ENCODE measurements at places on chromosomes 3 and 15.

DNA sequence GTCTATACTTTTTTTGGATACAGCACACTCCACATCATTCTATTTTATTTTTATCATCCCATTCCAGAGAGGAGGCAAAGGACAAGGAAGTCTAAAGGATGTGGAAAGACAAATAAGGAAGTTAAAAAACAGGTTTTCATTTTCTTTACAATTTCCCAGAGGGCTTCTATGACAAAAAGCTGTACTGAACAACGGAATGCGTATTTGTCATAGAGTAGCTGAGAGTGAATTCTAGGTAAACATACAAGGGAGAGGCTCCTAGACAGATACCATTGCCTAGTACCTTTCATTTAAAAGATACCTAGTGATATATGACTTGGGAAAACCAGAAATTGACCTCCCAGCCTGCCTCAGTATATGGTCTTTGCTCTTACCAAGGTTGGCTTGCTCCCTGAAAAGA, 341.7 kb downstream of the FHIT start:
- no peak for DNase-seq

DNA sequence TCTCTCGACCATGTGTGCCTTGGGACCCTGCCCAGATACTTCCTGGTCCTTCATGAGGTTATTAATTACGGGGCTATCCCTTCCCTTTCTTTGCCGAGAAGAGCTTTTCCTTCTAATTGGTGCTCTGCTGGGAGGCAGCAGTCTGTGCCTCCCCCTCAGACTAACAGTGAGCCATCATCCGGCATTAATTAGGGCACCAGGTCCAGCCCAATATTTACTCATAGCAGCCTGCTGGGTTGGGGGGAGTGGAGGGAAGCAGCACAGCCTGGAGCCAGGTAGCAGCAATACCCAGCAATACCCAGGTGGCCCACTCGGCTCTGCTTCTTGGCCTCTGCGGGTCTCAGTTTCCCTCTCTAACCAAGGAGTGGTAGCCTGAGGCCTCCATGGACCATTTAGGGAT, 20.1 kb downstream of the CACNA2D2 start:
- no peak for DNase-seq

- no peak for DNase-seq
Measured at GRCh38 chr15:80379693-80380092, 24.5 kb upstream of the ARNT2 start.

GRCh38 chr3:9500108-9501050, 53.2 kb downstream of the LHFPL4 start:
- DNase-seq = peak; percentile 77

DNA sequence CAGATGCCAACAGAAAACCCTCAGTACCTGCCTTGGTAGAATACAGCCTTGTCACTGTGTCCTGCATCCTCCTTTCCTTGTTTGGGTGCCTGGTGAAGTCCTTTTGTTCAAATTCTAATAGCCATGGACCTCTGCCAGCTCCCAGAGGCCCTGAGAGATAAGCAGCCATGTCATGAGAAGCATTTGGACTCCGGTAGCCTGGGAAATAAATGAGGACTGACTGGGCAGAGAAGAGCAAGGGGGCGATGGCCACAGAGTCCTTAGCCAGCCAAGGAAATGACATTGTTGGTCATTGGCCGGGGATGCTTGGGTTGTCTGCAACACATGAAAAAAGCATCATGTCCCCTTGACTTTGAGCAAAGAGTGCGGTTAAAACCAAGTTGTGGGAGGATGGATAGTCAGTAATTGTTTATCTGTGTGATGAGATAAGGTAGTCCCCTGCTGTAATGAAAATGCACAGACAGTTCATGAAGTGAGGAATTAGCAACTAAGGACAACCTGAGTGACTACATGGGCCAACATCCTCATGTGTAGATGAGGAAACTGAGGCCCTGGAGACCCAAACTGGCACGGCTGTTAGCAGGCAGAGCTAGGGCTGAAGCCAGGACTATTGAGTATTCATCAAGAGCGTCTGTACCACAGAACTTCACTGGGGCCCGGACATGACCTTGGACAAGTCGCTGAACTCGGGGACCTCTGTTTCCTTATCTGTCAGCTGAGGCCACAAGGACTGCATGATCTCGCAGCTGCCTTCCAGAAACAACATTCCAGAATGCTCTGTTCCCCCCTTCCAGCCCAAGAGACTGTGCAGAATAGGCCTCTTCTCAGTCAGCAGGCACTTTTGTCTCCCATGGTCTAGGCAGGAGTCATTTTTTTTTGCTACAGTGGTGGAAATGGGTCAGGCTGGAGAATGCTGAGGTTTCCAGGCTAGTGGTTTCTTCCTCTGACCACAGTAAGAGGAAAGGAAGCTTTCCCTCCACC, 90.5 kb upstream of the CTDSPL start:
- DNase-seq = no peak

- DNase-seq = no peak
Measured at GRCh38 chr15:67307156-67307555, 52.6 kb downstream of the IQCH start.

- no peak for DNase-seq
Measured at GRCh38 chr3:14138878-14139655, 14.2 kb downstream of the TMEM43 start.

DNA sequence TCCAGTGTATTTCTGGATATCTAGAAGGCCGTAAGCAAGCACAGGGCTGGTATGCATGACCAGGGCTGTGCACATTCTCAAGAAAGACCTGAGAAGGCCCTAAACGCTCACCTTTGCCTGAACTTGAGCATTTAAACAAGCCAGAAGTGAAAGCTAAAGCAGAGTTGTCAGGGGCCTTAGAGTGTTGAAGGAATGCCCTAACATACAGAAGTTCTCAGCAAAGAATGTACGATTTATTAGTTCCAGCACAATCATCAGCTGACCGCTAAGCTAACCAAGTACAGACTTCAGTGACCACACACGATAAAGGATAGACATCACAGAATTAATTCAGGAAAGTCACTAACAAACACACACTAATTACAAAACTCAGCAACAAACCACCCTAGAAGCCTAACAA, 8.7 kb downstream of the HLTF start:
- DNase-seq = no peak

DNA sequence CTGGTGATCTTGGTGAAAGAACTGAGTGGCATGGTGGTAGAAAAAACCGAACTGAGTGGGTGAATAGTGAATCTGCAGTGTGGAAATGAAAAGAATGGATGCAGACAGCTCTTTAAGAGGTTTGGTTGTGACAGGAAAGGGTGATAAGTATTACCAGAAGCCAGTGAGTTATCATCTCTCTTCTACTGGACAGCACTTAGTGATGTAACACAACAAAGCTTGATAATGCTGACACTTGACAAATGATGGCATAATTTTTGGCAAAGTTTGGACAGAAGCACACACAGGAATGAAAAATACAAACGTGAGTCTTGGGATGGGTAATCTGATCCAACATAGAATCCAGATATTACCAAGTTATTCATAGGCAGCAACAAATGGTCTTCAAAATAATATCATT, 112.2 kb downstream of the ISL2 start:
- DNase-seq = no peak

DNA sequence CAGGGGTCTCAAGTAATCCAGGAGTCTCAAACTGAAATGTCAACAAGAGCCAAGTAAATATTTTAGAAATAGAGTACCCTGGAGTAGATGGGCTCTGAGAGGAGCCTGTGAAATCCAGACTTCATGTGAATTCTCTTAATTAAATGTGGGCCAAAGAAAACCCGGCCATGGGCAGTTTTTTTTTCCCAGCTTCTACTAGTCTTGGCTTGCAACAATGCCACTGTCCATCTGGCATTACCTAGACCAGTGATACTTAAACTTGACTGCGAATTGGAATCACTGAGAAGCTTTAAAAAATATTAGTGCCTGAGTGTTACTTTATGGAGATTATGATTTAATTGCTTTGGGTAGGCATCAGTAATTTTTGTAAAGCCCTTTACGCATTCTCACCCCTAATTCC, 66.4 kb upstream of the GOLGA6B start:
- DNase-seq = no peak

DNA sequence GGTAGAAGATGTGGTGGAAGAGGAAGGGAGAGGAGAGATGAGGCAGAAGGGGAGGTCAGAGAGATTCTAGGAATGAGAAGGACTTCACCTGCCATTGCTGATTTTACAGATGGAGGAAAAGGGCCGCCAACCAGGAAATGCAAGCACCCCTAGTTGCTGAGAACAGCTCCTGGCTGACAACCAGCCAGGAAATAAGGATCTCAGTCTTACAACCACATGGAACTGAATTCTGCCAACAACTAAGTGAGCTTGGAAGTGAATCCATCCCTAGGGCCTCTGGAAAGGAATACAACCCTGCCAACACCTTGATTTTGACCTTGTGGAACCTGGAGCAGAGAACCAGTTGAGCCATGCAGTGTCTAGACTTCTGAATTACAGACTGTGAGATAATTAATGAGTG, 86.6 kb downstream of the EDEM1 start:
- DNase-seq = no peak

GRCh38 chr3:25944329-25944728, 154.4 kb downstream of the OXSM start:
- no peak for DNase-seq

DNA sequence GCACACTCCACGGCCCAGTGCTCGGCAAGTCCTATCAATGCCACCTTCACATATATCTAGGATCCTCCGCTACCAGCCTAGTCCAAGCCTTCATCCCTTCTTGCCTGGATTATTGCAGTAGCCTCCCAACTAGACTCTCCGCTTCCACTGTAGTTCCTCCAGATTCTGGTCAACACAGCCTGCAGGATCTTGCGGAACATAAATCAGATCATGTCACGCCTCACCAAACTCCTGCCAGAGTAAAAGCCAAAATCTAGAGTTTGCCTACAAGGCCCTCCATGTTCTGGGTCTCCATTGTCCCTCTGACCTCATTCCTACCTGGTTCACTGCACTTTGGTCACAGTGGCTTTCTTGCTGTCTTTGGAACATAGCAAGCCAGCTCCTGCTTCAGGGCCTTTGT, 3.6 kb downstream of the BDH1 start:
- DNase-seq = no peak

GRCh38 chr3:115092220-115092791, 54.8 kb downstream of the ZBTB20 start:
- DNase-seq = peak; percentile 56

GRCh38 chr3:99413504-99413903, 224.9 kb upstream of the COL8A1 start:
- DNase-seq = no peak

DNA sequence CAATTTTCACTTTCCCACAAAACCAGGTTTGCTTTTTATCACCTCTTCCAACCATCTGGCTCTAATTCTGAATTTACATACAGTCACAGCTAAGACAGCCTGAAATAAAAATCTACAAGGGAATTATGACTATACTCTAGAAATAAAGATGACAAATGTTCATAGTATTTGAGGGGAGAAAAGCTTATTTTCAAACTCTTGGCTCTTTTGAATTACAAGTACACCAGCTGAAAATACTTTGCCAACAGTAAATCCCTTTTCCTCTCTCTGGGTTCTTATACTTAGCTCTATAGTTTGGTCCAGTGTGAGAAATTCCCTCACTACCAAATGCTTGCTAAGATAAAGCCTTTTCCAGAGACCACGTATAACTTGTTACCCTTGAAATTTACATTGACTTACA, 1037.9 kb downstream of the ROBO1 start:
- DNase-seq = no peak

- DNase-seq = no peak
Measured at GRCh38 chr3:12325586-12326515, 37.0 kb downstream of the PPARG start.

GRCh38 chr3:45538641-45538986, 55.9 kb upstream of the LIMD1 start:
- no peak for DNase-seq

DNA sequence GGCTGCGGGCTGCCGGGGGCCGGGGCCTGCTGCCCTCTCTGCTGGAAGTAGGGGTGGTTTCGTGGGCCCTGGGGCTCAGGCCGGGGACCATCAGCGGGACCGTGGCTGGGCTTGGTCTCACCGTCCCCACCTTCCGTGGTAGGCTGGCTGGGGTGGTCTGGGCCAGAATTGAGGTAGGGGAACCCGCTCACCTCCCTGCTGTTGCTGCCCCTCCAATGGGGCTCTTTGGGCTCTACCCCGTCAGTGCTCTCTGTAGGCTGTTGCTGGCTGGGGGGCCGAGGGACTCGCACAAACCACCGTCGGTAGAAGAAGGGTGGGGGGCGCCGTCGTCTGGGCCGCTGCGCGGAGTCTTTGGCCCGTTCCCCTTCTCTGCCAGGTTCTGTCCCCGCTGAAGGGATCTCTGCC, 23.4 kb downstream of the RGMA start:
- DNase-seq = no peak

GRCh38 chr3:17070161-17070959, 185.6 kb downstream of the PLCL2 start:
- no peak for DNase-seq

GRCh38 chr3:159236321-159236720, 434.5 kb downstream of the MFSD1 start:
- no peak for DNase-seq

GRCh38 chr3:119625451-119626153, 27.9 kb downstream of the PLA1A start:
- DNase-seq = no peak

- DNase-seq = no peak
Measured at GRCh38 chr15:67550522-67550921, 8.0 kb downstream of the MAP2K5 start.

GRCh38 chr15:86854176-86854575, 774.5 kb downstream of the AGBL1 start:
- no peak for DNase-seq

GRCh38 chr15:66066005-66066404, 187.5 kb downstream of the MEGF11 start:
- DNase-seq = no peak

DNA sequence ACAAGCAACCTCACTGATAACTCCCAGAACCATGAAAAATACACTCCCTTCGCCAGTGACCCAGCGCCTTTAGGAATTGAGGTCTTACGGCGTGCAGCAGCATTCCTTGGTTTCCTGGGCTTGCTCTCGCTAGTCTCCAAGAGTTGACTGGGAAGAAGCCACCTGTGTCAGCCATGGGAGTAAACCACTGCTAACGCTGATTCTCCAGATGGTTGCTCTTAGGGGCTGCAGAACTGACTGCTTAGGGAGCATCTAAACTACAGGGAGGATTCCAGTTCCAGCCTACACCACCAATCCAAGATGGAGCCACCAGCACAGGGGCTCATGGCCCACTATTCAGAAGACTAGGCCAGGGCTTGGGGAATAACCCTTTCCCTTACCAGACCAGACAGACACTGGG, 2.4 kb downstream of the RBPMS2 start:
- no peak for DNase-seq
